Anterior cingulate cortex (tissue), 58 donors: ENCODE measurements at places on chromosomes 2 and 18.
A peak's percentile ranks its signal among the peaks of the same experiment; 100 is the strongest.

GRCh38 chr2:118320658-118321057, 232.4 kb downstream of the INSIG2 start:
- DNase-seq = no peak

DNA sequence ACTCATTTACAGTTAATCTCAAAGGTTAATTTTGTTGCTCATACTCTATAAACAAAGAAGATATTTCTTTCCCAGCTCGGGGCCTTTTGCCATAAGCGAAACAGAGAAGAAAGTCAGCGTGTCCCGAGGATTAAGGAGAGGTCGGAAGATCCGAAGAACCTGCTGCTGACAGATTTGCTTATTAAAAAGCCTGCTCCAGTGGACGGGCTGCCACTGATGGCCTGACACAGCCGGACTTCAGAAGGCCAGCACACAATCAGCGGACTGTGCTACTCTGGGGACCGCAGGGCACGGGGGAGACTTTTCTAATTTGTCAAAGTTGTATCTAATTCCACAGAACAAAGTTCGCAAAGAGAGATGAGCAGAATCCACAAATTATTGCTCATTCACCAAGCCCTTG, 315.4 kb downstream of the ETAA1 start:
- DNase-seq = no peak

DNA sequence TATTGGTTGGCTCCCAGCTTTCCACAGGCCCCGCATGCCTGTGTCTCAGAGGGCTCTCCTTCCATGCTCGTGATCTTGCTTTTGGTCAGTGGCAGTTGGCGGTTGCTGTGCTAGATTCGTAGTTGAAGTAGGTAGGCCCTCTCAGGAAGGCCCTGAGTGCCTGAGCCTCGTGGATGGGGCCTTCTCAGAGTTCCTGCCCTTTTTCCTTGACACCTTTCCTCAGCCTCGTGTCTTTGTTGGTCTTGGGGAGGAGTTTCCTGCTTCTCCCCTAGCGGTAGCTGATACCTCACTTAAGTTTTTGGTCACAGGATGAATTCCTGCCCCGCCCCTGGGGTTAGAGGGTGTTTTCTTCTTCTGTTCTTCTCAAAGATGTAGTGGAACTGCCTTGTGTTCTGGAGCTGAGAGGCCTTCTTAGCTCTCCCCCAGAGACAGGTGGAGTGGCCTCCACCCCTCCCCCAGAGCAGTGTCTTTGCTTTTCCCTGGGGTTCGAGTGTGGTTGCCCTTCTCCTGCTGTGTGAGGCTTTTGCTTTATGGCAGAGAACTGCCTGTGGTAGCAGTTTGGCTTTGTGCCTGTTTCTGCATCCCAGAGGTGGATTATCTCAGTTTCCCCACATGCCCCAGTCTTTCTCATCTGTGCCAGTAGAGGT, 94.8 kb downstream of the ZNF407 start:
- DNase-seq = no peak

DNA sequence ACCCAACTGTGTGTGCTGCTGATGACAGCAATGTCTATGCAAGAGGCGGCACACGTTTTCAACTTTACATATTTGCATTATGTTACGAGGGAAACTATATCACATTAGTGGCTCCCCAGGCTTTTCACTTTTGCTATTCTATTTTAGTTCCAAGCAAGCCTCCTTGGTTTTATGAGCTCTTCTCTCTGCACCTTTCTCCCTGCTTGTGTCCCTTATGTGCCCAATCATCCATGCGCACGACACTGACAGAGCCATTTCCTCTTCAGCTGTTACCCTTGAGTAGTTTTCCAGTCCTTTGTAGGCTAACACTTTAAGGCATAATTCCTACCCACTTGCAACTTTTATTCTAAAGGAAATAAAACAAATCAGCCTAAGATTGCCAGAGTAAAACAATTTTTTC, 154.3 kb downstream of the TCF4 start:
- DNase-seq = no peak

- no peak for DNase-seq
Measured at GRCh38 chr2:20609995-20610357, 40.9 kb downstream of the HS1BP3 start.

- DNase-seq = no peak
Measured at GRCh38 chr2:122815120-122815519, 1059.7 kb downstream of the TSN start.

- DNase-seq = no peak
Measured at GRCh38 chr2:39667104-39667885, 1.6 kb downstream of the TMEM178A start.

DNA sequence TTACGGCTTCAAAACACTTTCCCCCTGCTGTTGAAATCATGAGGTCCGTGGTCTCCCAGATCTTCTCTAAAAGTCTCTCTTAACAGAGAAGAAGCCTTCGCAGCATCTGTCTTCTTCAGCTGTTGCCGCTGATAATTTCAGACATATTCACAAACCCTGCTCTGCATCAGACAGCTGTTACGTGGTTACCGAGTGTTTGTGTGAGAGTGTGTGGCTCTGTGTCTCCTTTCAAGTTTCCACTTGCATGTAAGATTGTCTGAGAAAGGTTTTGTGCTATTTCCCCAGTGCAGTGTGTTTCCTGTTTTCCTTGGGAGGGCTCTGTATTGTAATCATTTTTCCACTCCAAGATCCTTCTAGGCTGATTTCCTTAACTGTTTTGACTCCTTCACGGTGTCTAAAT, 32.8 kb downstream of the MAIP1 start:
- DNase-seq = peak; percentile 7

DNA sequence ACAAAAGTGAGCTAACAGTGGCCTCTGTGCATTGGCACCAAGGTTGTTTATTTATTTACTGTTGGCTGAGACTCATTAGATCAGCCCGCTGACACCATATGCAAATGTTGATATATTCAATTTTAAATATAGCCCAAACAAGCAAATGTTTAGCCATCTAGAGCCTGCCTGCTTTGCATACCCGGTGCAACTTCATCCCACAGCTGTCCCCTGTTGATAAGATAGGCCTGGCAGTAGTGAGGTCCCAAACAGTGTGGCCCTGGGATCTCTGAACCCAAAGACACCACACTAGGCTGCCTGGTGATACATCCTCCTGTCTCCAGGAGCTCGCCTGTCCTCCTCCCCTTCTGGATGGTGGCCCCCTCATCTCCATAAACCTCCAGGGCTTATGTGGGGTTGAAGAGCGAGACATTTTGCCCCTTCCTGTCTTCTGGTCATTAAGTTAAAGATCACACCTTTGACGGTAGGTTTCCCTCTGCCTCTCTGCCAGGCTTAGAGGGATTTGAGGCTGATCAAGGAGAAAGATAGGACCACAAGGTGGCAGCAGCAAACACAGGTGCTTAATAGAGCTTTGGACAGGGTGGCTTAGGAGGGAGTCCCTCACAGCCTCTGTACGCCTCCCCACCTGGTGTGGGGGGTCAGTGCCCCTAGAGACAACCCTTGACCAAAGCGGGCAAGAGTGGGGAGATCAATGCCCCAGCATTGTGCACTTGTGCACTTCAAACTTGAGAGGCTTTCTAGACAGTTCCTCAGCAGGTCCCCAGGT, 23.7 kb upstream of the MYO5B start:
- DNase-seq = no peak
